Activated CD8-positive, alpha-beta T cell treated with anti-CD3 and anti-CD28 coated beads for 36 hours (primary cell): ENCODE measurements at places on chromosomes 3 and 15. TPM values are rescaled to one million over a fixed set of nuclear protein-coding genes. Genes with fewer than 3 reads are reported as not detected.

DNA sequence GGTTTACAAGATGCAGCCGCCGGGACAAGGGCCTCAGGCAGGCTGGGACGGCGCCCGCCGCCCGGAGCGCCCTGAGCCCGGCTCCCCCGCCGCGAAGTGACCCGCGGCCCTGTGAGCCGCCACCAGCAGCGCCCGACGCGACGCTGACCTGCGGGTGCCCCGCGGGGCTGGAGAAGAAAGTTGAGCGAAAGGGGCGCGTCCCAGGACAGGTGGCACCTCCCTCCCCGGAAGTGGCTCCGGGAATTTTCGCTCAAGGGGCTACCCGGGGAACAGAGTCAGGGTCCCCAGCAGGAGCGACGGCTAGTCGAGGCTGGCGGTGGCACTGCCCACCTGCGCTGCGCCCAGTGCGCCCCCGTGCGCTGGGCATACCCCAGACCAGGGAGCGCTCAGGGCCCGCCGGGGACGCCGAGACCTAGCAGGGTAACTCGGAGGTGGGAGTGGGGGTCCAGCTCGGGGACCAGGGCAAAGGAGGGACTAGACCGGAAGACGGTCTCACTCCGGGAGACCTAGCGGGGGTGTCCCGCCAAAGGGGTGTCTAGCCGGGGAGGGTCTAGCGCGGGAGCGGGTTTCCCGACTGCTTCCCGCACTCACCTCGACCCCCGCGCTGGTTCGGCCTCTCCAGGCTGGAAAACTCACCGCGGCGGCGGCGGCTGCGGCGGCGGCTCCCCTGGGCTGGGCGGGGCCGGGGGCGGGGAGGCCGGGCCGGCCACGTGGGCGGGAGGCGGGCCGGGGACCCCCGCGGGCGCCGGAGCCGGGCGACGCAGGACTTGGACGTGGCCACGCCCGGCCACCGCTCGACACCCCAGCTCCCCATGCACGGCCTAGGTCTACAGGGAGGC lies 18.4 kb downstream of the SPATA12 start:
- H3K36me3 ChIP-seq: no peaks in the 10 kb centered on the region
- H3K4me3 ChIP-seq: peak overlapping the region; percentile 42
- peaks cover 7% of the 10 kb centered on the region for H3K4me1 ChIP-seq
- H3K27me3 ChIP-seq: peaks cover 54% of the 10 kb centered on the region

Gene ROBO2
- total RNA-seq: not detected

DNA sequence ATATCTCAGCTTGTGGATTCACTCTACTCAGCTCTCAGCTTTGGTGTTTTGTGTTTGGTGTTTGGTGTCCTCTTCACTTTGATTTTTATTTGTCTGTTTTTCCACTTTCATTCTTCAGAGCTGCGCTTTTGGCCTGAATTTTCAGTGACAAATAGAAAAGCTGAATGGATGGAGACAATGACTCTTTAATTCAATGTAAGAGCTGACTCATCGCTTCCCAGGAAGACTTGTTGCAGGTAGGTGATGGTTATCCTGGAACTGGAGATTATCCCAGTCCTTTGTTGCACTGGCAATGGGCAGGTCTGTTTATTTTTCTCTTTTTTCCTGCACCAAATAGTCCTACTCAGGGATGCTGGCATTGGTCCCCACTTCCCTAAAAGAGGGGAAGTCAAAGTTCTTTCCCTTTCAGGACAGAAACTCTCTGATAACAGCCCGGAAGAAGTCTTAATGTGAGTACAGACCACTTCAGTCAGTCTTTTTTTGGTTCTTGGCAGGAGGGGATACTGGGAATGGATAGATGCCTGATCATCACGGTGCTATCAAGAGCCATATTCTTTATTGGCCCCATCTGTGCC lies 12.4 kb upstream of the AEN start:
- H3K4me1 ChIP-seq: peaks cover 16% of the 10 kb centered on the region
- H3K27ac ChIP-seq: no peak overlapping the region
- H3K4me3 ChIP-seq: no peak overlapping the region
- H3K36me3 ChIP-seq: no peaks in the 10 kb centered on the region
- peaks cover 69% of the 10 kb centered on the region for H3K27me3 ChIP-seq

GRCh38 chr3:7272203-7272602 lies 411.3 kb downstream of the GRM7 start:
- DNase-seq: no peak
- H3K4me3 ChIP-seq: no peak overlapping the region
- H3K27ac ChIP-seq: no peak overlapping the region
- H3K27me3 ChIP-seq: no peaks in the 10 kb centered on the region
- no peaks in the 10 kb centered on the region for H3K4me1 ChIP-seq

Gene PRKAR2A
- 32.1 TPM for total RNA-seq

- no peak for DNase-seq
- no peak overlapping the region for H3K4me3 ChIP-seq
- no peaks in the 10 kb centered on the region for H3K27me3 ChIP-seq
- H3K36me3 ChIP-seq: no peaks in the 10 kb centered on the region
These were observed 84.9 kb downstream of the SMAD6 start for GRCh38 chr15:66786708-66787488.

DNA sequence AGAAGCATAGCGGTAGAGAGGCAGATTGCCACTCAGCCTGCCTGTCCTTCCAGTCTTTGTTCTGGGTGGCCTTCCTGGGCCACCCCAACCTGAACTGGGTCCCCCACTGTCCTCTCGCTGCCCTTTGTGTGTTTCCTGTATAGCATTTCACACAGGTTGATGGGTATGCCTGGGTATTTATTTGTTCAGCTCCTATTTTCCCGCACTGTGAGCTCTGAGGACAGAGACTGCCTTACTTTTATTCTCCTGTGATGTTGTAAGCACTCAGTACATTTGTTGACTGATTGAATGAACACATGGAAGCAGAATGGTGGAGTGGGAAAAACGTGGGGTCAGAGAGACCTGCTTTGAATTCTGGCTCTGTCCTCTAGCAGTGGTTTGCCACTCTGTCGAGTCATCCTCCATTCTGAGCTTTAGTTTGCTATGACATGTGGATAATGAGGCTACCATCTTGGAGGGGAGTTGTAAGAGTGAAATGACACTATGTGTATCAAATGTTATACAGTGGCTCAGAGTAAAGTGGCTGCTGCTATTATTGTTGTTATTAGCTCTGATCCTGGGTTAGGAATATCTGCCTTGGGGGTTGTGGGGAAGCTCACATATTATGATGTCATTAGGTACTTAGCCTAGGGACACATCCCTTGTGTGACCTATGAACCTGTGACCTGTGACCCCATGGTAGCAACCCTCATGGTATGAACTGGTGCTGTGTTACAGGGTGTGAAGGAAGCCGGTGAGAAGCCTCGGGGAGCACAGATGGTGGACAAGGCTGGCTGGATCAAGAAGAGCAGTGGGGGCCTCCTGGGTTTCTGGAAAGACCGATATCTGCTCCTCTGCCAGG lies 6.4 kb downstream of the PLEKHO2 start:
- H3K27me3 ChIP-seq: no peaks in the 10 kb centered on the region
- H3K27ac ChIP-seq: no peak overlapping the region
- H3K4me3 ChIP-seq: no peak overlapping the region
- peaks cover 39% of the 10 kb centered on the region for H3K4me1 ChIP-seq

DNA sequence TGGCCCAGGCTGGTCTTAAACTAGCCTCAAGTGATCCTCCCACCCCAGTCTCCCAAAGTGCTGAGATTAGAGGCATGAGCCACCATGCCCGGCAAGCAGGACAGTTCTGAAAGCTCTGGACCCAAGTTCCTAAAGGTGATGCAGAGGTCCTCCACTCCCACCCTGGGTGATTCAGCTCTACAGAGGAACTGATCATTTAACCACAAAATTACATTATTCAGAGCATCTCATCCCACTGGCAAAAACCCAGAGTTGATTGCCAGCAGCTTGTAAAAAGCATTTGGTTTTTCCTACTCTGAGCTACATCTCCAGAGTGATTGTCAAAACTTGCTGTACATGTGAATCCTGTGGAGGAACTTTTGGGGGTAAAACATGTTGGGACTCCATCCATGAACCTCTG lies 60.2 kb downstream of the SLTM start:
- no peaks in the 10 kb centered on the region for H3K4me1 ChIP-seq
- no peak overlapping the region for H3K27ac ChIP-seq
- H3K27me3 ChIP-seq: no peaks in the 10 kb centered on the region
- H3K36me3 ChIP-seq: peaks cover 14% of the 10 kb centered on the region
- DNase-seq: no peak

Gene GOLGA8R
- 3.1 TPM for total RNA-seq

DNA sequence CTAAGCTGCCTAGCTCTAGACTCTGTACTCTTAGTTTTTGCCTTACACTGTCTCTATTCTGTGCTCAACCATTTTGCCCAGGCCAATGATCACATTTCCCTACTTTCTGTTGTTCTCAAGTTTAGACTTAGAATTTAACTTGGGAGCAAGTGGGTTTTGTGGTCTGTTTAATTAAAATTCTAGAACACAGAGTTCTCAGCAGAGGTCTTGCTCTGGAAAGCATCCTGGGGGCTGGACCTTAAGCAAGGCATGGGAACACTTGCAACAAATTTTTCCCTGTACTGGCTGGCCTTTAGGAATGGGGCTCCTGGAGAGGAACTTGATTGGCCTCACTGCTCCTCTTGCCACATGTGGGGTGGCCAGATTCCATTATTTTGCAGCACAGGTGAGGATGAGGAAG lies 236.3 kb upstream of the LRTM1 start:
- H3K4me1 ChIP-seq: no peaks in the 10 kb centered on the region
- no peak overlapping the region for H3K27ac ChIP-seq
- H3K4me3 ChIP-seq: no peak overlapping the region
- no peaks in the 10 kb centered on the region for H3K27me3 ChIP-seq
- no peaks in the 10 kb centered on the region for H3K36me3 ChIP-seq

Gene ST8SIA2
- total RNA-seq: not detected

GRCh38 chr15:77409259-77410156 lies 10.4 kb downstream of the PEAK1 start:
- peak; percentile 65 for DNase-seq
- H3K4me3 ChIP-seq: peak overlapping the region; percentile 57
- H3K36me3 ChIP-seq: peaks cover 3% of the 10 kb centered on the region

DNA sequence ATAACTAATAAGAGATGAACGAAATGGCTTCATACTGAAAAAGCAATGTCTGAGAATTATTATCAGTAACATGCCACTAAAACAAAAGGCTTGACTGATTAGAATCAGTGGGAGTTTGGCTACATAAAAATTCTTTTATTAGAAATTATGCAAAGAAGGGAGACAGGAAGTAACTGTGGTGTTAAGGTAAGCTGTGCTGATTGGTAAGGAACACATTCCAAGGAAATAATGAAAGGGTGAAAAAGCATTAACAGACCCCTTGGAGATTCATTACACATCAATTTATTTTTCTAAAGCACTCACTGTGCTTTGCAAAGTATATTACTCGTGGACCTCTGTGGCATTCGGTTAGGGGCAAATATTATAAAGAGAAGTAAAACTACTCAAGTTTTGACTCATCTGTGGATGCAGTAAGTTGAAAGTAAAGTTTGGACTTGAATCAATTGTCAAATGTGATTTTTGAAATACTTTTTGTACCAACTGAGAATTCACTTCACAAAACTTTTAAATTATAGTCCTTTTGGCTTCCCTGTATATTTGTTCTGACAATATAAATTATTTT lies 176.1 kb upstream of the ZPLD1 start:
- no peaks in the 10 kb centered on the region for H3K4me1 ChIP-seq
- no peak overlapping the region for H3K27ac ChIP-seq
- H3K27me3 ChIP-seq: peaks cover 6% of the 10 kb centered on the region
- no peak for DNase-seq
- no peaks in the 10 kb centered on the region for H3K36me3 ChIP-seq

Gene KIF9
- 8.3 TPM for total RNA-seq

- no peak overlapping the region for H3K27ac ChIP-seq
- peaks cover 15% of the 10 kb centered on the region for H3K27me3 ChIP-seq
These were observed 163.8 kb downstream of the SV2B start for GRCh38 chr15:91263632-91264531.

Gene USP3
- 57.1 TPM for total RNA-seq

DNA sequence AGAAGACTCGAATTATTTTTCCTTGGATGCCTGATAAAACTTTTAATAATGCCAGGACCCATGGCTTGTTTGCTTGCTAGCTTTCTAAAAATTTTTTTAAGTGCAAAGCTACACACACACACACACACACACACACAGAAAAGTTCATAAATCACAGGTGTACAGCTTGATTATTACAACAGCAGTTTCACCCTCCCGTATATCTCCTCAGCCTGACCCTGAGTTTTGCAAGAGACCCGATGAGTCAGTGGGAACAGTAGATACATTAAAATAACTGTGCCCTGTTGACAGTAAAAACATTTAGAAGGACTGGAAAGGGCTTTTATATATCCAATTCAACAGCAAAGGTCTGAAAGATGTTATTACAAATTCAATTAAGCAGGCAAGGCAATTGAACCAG lies 46.7 kb downstream of the EMC4 start:
- H3K27me3 ChIP-seq: no peaks in the 10 kb centered on the region
- H3K27ac ChIP-seq: no peak overlapping the region
- peaks cover 25% of the 10 kb centered on the region for H3K36me3 ChIP-seq
- H3K4me3 ChIP-seq: no peak overlapping the region
- H3K4me1 ChIP-seq: peaks cover 22% of the 10 kb centered on the region

Gene SMCO1
- total RNA-seq: not detected
